Stimulated activated CD4-positive, alpha-beta T cell treated with anti-CD3 and anti-CD28 coated beads, Interleukin-15, amount 100 ng/mL, for 1 hour (primary cell): ENCODE measurements at places on chromosomes 7 and 10.

DNA sequence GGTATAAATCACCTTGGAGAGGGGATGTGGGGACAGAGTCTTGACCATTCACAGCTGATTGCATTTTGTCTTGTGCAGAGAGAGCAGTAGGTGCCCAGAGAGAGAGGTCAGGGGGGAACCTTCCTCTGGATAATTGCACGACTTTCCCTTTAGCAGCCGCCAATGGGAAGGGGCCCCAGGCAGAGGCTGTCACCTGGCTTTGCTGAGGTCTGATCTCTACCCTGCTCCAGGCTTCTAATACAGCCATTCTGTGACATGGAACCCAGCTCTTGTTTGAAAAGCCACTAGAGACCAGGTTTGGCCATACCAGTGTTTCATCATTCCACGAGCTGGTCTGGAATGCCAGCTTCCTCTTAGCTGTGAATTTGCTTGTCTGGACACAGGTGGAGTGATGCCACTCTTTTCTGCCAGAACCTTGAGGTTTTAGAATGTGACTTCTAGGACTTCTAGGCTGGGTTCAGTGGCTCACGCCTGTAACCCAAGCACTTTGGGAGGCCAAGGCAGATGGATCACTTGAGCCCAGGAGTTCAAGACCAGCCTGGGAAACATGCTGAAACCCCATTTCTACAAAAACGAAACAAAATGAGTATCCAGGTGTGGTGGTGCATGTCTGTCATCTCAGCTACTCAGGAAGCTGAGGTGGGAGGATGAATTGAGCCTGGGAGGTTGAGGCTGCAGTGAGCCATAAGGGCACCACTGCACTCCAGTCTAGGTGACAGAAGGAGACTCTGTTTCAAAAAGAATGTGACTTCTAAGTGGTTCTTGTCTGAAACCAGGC lies 159.9 kb downstream of the CAMK1D start:
- DNase-seq: no peak

DNA sequence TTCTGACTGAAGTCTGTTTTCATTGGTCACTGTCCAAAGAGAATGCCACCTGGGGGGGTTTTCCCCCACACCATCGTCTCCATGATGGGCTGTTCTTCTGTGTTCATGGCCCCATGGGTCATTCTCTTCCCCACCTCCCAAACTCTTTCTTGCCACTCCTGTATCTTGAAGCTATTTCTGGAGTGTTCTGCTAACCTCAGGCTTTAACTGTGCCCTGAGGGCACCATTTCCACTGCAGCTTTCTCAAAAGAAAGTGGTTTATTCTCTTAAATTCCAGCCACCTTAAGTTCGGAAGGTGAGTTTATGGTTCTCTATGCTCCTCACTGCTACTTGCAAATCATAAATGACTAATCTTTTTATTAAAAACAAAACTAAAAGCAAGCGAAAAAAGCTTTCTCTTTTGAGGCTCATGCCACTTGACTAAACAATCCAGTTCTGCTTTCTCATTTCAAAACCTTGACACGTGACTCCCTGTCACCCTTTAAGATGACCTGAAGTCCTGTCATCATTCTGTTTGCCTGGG lies 7.4 kb upstream of the APBB1IP start:
- DNase-seq: no peak

DNA sequence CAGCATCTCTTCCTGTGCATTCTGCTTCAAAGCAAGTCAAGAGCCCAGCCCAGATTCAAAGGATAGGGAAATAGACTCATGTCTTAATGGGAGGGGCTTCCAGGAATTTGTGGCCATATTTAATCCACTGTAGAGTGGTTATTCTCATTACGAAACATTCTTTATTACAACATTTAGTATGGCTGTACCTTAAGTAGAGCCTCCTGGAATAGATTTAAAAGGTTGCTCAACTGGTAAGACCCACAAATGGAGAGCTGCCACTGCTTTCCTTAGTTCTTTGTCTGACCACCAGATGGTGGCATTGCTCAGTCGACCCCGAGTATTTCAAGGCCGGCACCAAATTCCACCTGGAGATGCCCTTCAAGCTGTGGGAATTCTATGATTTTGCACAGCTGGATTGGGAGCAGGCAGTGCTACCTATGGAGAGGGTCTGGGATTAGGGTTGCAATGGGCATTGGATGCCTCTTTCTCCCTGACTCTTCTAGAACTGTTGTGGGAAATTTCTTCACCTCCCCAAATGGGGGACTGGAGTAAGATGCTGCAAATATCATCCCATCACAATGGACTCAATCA lies 102.2 kb downstream of the RBM20 start:
- DNase-seq: peak; percentile 12

DNA sequence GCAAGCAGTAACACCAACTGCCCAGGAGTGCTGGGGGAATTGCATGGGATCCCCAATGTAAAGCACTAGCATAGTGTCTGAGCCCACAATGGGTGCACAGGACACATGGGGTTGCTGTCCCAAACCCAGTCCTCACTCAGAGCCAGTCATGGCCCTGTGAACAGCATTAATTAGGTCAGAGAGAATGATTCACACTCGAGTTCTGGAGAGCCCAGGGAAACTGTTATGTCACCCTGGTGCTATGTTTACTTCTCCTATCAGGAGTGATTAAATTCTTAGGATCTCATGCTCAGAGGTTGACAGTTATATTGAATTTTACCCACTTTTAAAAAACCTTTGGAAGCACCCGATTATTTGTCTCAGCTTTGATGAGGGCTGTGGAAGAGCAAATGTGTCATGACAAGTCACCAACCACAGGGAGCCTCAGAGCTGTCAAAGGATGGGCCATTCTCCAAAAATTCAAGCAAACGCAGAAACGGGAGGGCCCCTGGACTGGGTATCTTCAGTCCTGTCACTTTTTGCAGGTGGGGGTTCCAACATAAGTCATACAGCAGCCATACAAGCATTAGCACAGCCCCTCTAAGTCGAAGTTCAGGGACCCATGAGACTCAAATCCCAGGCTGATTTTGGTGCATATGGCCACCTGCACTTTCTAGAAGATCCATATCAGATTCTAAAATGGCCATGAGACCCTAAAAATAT lies 1.3 kb upstream of the RASSF4 start:
- no peak for DNase-seq

- no peak for DNase-seq
Measured at GRCh38 chr10:9301148-9301547, 1246.7 kb downstream of the GATA3 start.

DNA sequence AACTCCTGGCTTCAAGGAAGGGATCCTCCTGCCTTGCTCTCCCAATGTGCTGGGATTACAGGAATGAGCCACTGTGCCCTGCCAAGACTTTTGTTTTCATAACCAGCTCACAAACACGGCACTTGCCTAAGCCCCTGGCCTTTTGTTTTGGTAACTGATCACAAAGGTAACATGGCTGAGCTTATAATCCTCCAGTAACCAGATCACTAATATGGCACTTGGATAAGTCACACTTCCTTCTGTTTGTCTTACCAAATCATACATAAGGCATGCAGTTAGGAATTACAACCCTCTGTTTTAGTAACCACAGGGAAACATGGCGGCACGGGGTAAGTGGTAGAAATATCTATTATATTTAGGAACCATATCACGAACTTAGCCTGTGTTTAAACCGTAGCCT lies 577.1 kb downstream of the CALN1 start:
- no peak for DNase-seq

- no peak for DNase-seq
Measured at GRCh38 chr7:111358915-111359314, 203.4 kb downstream of the IMMP2L start.

DNA sequence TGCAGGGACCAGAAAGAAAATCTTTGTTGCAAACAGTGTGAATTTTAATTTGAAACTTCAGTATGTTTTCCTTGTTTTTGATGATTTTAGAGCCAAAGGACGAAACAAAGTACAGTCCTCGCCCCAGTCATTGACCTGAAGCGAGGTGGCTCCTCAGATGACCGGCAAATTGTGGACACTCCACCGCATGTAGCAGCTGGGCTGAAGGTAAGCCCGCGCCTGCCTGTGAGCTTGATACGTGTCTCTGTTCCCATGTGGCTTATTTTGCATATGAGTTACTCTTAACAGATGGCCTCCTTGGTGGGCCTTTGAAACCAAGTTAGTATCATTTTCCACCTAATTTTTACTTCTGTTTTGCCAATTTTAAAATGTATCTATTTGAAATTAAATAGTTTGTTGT lies 12.3 kb downstream of the RBM17 start:
- DNase-seq: no peak

- no peak for DNase-seq
Measured at GRCh38 chr10:122354383-122354782, 20.1 kb upstream of the PLEKHA1 start.

GRCh38 chr10:118118716-118119115 lies 72.0 kb upstream of the RAB11FIP2 start:
- DNase-seq: no peak

DNA sequence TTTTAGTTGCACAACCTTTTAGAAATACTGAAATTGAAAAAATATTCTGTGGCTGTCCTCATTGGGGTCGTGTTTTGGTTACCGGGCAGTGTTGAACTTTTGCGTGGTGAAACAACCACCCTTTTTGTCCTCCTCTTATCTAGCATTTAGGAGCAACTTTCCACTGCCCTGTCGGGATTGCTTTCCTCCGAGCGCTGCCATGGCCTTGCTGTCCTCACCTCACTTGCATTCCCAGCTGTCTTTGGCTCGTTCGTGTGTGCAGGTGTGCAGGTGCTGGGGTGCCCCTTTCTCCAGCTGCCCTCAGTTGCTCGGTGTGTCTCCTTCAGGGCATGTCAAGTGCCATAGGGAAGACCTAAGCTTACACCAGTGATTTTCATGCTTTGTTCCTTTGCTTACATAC lies 116.9 kb upstream of the GJD4 start:
- no peak for DNase-seq

- no peak for DNase-seq
Measured at GRCh38 chr10:71079761-71080380, 132.5 kb upstream of the UNC5B start.

DNA sequence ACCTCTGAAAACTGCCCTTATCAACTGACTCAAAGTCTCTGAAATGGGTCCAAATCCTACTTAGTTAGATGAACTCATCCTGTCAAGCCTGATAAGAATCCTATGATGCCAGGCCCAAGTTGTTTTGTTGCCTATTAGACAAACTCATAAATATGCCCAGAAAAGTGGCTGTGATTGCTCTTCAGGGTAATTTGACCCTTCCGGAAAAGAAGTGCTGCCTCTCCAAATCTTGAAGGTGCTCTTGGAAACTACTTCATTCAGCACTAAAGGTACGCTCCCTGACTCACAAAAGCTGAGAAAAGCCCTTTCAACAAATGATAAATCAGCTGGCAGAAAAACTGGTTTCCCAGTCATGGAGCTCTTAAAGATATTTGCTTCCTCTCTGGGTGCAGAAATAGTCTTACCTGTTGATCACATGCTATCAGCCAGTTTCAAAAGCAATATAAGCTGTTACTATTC lies 6.7 kb downstream of the IFIT5 start:
- DNase-seq: no peak

DNA sequence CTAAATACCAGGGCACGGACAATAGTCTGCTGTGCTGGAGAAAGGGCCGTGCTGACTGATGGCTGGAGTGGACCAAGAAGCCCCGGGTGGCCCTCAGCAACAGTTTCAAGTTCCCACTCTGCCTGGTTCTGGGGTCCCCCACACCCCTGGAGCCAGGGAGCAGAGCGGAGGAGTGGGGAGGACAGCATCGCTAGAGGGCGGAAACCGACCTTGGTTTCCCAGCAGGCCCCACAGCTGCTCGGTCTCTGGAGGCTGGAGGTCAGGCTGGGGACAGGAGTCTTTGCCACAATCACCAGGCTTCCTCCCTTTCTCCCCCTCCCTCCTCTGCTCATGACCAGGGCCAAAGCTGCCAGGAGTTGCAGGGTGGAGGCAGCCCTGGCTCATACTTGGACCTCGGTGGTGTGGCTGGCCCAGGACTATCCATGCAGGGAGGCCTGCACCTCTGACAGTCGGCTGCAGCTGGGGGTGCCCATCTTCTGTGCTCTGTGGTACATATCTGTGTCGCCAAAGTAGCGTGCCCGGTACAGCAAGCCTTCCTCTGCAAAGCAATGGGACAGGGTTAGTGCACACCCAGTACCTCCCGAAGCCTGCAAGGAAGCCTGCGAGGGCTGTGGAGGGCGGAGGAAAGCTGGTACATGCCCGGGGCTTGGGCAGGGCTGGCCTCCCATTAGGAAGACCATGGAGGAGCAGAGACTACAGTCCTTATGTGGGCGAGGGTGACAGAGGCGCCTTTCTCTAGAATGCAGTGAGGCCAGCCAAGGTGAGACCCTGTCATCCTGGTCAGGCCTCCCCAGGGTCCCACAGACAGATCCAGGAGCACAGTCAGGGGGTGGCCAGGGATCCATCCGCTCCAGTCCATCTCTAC lies 19.1 kb downstream of the DNAJB12 start:
- DNase-seq: no peak

DNA sequence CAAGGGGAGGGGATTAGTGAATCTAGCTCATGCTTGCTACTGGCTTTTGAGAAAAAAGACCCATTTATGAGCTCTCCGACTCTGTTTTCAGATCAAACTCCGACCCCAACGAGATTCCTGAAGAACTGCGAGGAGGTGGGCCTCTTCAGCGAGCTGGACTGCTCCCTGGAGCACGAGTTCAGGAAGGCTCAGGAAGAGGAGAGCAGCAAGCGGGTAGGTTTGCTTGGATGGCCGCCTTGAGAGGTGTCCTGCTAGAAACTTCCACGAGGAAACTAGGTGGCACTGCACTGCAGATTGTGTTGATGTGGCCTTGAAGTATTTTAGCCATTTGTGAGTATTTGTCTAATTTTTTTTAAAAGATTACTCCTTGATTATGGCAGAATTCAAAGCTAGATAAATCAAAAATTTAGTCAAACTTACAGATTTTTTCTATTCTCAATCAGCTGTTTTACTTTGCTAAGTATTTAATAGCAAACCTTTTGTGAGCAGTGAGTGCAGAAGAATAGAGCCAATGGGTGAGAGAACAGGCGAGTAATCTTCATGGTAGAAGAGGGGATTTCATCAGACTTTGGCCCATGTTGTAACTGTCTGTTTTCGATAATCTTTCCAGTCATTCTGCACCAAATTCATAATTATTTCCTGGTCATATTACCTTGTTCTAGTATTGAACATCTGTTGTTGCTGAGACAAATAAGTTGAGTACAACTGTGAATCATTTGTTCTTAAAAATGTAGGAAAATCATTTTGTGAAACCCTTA lies 95.4 kb downstream of the CREB5 start:
- no peak for DNase-seq

DNA sequence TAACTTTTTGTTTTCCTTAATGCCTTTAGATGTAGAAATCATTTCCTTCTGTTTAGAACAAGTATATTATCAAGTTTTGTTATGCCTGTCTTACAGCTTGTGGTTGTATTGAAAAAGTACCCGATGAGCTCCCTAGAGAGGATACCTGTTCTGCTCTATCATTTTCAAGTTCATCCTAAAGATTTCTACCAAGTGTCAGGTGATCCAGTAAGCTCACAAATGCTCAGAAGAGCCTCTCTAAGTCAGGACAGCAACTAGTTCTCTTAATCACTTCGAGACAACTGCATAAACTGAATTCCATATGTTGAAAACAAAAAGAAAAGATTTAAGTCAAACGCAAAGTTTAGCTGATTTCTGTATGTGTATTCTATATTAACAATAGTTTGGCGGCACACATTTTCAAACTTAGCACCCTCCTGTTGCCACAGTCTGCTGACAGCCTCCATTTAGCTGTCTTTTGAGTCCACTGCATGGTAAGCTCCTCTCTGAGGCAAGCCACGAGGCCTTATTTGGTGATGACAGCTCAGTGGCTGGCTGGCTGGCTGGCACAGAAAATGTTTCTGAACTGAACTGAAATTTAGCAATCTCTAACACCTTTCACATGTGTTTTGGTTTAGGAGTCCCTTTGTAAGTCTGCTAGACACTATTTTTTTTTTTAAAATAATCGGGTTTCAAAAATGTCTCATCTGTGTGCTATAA lies 59.4 kb downstream of the SEMA3C start:
- no peak for DNase-seq
